Activated gamma-delta T cell treated with anti-CD3 and anti-CD28 coated beads, Interleukin-2, amount 50 U/mL, for 16 hours (primary cell): ENCODE measurements at places on chromosomes 3 and 15.

DNA sequence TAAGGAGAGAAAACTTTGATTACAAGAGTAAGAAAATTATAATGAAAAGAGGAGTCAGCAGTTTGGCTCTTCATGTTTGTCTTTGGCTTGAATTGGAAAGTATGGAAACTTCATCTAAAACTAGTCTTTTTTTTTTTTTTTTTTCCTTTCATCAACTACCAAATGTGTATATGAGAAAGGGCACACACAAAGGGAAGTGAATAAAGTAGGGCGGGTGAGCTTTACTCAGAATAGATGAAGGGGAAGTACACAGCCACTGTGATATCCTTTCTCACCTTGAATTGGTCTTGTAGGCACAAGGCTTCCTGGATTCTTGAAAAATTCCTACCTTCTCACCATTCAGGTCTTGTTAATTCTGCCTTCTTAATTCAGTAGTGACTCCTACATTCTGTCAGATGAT is 652.3 kb upstream of the KCNMB2 start:
- DNase-seq: no peak

DNA sequence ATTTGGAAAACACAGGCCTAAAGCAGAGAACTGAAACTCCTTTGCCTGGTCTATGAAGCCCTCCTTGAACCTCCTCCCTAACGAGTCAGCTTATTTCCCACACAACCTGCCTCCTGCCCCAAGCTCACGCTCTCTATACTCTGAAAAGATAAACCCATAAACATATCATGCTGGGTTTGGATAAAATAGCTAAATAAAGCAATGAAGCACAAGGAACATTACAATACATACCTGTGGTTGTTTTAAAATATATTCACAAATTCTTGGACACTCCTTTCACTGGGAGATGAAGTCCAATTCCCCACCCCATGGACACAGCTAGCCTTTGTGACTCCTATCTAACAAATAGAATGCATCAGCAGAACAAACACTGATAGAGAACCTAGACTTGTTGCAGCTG is 98.2 kb downstream of the PLCH1 start:
- DNase-seq: no peak

GRCh38 chr3:192373032-192373431 is 354.3 kb downstream of the FGF12 start:
- DNase-seq: no peak

- no peak for DNase-seq
Measured at GRCh38 chr15:89723031-89723430, 28.0 kb downstream of the MESP1 start.

DNA sequence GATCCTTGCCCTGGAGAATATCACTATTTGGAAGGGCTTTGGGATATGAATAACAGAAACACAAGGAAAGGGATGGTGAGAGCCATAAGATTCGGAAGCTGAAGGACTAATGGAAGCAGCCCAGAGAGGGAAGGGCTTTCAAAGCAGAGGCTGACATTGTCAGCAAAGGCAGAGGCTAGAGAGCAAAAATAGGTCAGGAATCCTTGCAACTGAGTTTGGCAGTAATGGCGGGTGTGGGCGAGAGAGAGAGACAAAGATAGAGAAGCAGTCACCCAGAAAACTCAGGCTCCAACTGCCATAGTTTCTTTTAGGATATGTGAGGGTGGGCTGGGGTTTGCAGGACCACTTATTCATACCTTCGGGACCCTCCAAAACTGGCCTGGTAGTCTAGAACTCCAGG is 248.6 kb downstream of the OPA1 start:
- DNase-seq: no peak
